ENCODE measurements at places on chromosomes 2 and 18. TPM values are rescaled to one million over a fixed set of nuclear protein-coding genes. Genes with fewer than 3 reads are reported as not detected.

Gene CXCR1
- not detected for total RNA-seq

Gene MALL
- total RNA-seq = 0.38 TPM

Gene KIF5C
- total RNA-seq = 24.5 TPM

DNA sequence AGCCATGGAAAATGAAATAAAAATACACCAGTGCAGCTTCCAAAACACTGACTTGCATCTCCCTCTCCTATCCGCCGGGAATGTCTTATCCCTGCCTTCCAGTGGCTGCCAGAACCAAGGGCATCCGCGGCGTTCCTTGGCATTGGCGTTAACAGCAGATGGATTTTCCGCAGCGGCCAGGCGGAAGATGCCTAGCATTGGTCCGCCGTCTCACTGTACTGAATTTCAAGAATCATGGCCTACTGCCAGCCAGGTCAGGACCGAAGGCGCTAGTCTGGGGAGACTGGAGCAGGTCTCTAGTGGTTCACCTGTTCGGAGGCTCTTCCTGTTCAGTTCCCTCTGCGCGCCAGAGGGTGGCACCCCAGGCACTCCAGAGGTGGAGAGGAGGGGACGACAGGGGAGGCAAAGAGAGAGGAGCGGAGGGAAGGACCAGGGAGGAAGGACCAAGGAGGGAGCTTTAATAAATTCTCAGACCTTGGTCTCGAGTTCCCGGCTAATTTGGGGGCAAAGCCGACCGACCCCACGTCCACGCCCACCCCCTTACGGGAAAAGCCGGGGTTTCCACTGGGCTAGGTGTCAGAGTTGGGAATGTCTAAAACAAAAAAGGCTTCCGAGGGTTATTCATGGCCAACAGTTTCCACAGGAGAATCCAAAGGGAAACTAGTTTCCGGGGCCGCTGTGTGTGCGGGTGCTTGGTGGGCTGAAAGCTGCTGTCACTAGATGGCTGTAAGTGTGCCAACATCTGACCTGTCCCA lies 3.7 kb upstream of the BCL2L11 start:
- peak; percentile 85 for DNase-seq
- H3K4me1 ChIP-seq = peaks cover 47% of the 10 kb centered on the region
- H3K36me3 ChIP-seq = no peaks in the 10 kb centered on the region
- peak overlapping the region; percentile 61 for H3K4me3 ChIP-seq
- peaks cover 44% of the 10 kb centered on the region for H3K27me3 ChIP-seq

GRCh38 chr18:50360611-50361010 lies 14.2 kb upstream of the SKA1 start:
- H3K27me3 ChIP-seq = peaks cover 4% of the 10 kb centered on the region
- no peak for DNase-seq
- H3K27ac ChIP-seq = no peak overlapping the region
- H3K4me1 ChIP-seq = peaks cover 8% of the 10 kb centered on the region
- no peaks in the 10 kb centered on the region for H3K36me3 ChIP-seq

DNA sequence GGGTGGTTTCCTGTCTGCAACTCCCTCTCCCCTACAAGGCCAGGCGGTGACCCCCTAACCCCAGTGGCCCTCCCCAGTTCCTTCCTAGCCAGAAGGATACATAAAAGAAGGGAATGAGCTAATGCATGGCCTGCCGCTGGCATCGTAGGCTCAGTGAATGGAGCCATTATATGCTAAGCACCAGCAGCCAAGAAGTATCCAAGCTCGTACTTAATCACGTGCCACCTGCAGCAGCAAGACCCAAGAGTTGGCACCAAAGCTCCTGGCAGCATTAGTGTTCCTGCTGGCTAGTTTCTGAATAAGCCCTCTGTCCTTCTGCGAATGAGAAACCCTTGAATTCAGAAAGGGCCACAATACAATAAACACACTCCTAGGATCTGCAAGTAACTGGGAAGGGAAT lies 4.3 kb downstream of the DBI start:
- peaks cover 59% of the 10 kb centered on the region for H3K36me3 ChIP-seq
- peaks cover 15% of the 10 kb centered on the region for H3K4me1 ChIP-seq
- no peak for DNase-seq
- no peak overlapping the region for H3K4me3 ChIP-seq
- H3K27ac ChIP-seq = no peak overlapping the region

GRCh38 chr2:34670482-34670881 lies 1071.4 kb upstream of the FAM98A start:
- no peaks in the 10 kb centered on the region for H3K4me1 ChIP-seq
- no peaks in the 10 kb centered on the region for H3K36me3 ChIP-seq
- no peak overlapping the region for H3K4me3 ChIP-seq
- no peak overlapping the region for H3K27ac ChIP-seq
- H3K27me3 ChIP-seq = no peaks in the 10 kb centered on the region
- DNase-seq = no peak

- H3K4me1 ChIP-seq = no peaks in the 10 kb centered on the region
- no peak overlapping the region for H3K27ac ChIP-seq
- DNase-seq = no peak
- H3K4me3 ChIP-seq = no peak overlapping the region
- no peaks in the 10 kb centered on the region for H3K36me3 ChIP-seq
Measured at GRCh38 chr2:174080672-174081121, 115.5 kb upstream of the SP3 start.

DNA sequence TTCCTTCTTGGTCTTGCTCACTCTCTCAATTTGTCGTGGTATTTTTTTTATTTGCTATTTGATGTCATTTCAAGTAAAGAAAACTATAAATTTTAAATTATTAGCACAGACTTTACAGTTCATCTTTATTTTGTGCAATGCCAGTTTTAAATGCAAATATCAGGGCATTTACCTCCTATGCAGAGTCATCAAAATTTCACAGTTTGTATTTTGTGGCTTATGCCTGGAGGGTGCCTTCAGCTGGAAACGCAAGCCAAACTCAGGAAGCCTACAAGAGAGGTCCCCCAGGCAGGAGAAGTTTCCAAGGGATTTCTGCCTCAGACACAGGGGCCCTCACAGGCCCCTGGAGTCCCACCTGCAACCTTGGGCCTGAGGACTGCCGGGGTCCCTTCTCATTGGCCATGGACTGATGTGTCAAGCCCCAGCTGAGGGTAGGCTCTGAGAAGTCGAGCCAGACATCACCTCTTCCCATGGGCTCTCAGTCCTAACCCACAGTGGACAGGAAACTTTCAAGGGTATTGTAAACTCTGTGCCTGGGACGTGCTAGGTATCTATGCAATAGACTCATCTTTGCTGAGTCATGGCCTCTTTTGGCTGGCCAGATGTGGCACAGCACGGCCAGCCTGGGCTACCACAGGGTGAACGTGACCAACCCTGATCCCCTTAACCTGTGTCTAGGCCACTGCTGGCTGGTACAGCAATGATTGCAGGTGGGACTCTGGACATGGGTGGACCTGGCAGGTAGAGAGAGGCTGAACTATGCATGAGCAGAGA lies 236.5 kb downstream of the CELF4 start:
- DNase-seq = no peak
- H3K27me3 ChIP-seq = peaks cover 2% of the 10 kb centered on the region
- H3K36me3 ChIP-seq = no peaks in the 10 kb centered on the region
- no peaks in the 10 kb centered on the region for H3K4me1 ChIP-seq
- no peak overlapping the region for H3K27ac ChIP-seq
- no peak overlapping the region for H3K4me3 ChIP-seq

Data from activated naive CD4-positive, alpha-beta T cell treated with anti-CD3 and anti-CD28 coated beads for 36 hours (primary cell).